ENCODE measurements at places on chromosomes 12 and 14.

- no peak for DNase-seq
Measured at GRCh38 chr14:54651649-54652048, 84.7 kb downstream of the SAMD4A start.

- DNase-seq: no peak
Measured at GRCh38 chr12:58481811-58482210, 438.5 kb downstream of the LRIG3 start.

GRCh38 chr12:45285717-45286116 lies 69.8 kb downstream of the ANO6 start:
- DNase-seq: no peak

DNA sequence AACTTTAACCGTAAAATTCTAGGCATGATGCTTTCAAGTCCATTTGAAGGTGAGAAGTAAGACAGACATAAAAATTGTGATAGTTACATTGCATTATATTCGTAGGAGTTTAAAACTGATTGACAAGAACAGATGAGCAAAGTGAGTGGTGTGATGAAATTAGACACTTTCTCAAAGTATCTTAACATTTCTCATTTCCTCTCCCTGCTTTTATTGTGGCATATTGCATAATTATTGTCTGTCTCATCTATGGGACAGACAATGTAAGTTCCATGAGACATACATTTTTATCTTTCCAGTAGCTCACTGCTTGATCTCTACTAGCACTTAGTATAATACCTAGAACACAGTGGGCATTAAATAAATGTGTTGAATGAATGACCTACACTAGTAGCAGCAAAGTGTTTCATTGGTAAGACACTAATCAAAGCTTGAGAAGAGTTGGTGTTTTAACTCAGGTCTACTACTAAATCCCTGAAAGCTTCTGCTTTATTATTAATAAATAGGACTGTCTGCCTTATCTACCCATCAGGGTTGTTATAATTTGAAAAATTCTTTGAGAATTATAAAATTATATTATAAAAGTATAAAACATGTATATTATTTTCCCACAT lies 19.0 kb downstream of the A2M start:
- no peak for DNase-seq

DNA sequence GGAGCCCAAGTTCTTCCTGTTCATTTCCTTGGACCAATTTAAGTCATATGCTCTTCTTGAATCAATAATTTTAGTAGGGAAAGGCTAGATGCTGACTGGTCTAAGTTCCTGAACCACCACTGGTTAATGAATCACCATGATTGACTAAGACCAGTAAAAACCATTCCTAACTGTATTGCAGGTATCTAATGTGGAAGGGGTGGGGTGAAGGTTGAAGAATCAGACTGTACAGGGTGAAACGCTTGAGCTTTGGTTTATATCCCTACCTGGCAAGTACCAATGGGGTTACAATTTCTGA lies 100.1 kb downstream of the DYRK2 start:
- no peak for DNase-seq

GRCh38 chr14:94225460-94226378 lies 51.6 kb downstream of the PPP4R4 start:
- DNase-seq: no peak

GRCh38 chr12:124389725-124390441 lies 95.0 kb downstream of the RFLNA start:
- DNase-seq: no peak

GRCh38 chr12:79934281-79935020 lies 446 bp downstream of the PPP1R12A start:
- DNase-seq: peak; percentile 42

DNA sequence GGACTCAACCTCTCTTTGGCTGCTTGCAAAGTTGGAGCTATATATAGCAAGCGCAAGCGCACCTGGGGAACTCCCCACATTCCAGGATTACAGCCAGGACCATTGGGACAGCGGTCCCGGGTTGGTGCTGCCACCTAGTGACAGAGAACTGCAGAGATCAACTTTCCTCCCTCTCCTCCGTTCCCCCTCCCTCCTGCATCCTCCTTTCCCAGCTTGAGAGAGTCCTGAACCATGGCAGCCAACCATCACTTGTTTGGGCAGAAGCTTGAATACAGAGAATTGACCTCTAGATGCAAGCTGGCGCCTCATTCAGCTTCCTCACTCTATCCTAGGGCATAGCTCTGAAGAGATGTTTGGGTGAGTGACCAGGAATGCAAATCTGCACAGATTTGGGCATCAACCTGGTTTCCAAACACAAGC lies 17.4 kb upstream of the FLVCR2 start:
- peak; percentile 81 for DNase-seq

DNA sequence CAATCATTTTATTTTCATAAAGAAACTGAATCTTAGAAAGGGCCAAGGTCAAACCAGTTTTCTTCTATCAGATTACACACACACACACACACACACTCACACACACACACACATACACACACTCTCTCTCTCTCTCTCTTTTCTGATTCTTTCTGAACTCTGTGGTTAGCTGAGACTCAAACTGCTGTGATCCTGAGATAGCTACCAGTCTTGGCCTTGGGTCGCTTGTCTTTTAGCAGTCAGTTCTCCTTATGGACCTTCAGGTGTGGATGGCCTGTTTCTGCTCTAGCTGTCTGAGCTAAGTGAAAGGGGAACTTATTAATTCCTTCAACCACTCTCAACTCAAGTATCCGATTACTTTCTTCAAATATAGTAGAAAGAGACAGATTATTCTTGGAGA lies 145.1 kb downstream of the GRIP1 start:
- DNase-seq: no peak

DNA sequence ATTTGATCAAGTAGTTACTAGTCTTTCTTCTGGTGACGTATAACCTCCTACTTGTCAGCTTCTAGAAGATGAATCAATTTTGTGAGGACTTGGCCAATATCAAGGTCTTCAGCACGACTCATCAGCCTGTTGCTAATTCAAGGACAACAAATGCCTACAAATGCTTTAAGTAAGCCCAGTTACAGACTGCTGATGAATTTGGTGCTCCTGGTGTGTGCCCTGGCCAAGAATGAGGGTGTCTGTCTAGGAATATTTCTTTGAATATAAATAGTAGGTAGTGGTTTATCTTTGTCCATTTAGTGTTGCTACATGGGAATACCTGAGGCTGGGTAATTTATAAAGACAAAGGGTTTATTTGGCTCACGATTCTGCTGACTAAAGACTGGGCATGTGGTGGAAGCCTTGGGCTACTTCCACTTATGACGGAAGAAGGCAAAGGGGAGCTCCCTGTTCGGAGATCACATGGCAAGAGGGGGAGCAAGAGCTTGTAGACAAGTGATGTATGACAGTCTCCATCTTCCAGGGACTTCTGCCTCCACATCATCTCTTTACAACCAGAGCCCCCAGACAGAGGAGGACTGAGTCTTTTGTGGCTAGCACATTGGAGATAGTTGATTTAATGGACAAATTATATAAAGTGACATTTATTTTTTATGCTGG lies 180.2 kb downstream of the CRADD start:
- DNase-seq: no peak

- DNase-seq: peak; percentile 39
Measured at GRCh38 chr14:75242546-75243273, 35.9 kb upstream of the FOS start.

Data from tibial artery (tissue), 4 donors.